ENCODE measurements at places on chromosomes 13 and 19.

- no peak for DNase-seq
These were observed 30.9 kb upstream of the PSG9 start for GRCh38 chr19:43300206-43300605.

GRCh38 chr13:40792284-40793051 is 3.1 kb downstream of the SLC25A15 start:
- DNase-seq = no peak

GRCh38 chr19:18898607-18899408 is 2.9 kb upstream of the CERS1 start:
- DNase-seq = no peak

- DNase-seq = no peak
These were observed 39.3 kb upstream of the UBE2L5 start for GRCh38 chr13:30382836-30383525.

DNA sequence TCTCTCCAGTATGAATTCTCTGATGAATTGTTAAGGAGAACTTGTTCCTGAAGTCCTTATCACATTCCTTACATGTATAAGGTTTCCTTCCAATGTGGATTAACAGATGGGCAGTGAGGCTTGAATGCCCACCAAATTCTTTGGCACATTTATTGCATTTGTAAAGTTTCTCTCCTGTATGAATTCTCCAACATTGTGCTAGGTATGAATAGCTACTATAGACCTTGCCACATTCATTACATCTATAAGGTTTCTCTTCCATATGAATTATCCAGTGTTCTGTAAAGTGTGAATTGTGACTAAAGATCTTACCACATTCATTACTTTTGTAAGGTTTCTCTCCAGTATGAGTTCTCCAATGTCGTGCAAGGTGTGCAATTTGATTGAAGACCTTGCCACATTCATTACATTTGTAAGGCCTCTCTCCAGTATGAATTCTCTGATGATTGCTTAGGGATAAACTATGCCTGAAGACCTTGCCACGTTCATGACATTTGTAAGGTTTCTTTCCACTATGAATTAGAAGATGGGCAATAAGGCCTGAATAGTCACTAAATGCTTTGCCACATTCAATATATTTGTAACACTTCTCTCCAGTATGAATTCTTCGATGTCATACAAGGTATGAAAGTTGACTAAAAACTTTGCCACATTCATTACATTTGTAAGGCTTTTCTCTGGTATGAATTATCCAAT is 20.4 kb downstream of the ZNF578 start:
- DNase-seq = no peak

GRCh38 chr19:8578642-8579265 is 1.5 kb upstream of the MYO1F start:
- peak; percentile 67 for DNase-seq

GRCh38 chr13:29436291-29436690 is 159.2 kb downstream of the SLC7A1 start:
- no peak for DNase-seq

DNA sequence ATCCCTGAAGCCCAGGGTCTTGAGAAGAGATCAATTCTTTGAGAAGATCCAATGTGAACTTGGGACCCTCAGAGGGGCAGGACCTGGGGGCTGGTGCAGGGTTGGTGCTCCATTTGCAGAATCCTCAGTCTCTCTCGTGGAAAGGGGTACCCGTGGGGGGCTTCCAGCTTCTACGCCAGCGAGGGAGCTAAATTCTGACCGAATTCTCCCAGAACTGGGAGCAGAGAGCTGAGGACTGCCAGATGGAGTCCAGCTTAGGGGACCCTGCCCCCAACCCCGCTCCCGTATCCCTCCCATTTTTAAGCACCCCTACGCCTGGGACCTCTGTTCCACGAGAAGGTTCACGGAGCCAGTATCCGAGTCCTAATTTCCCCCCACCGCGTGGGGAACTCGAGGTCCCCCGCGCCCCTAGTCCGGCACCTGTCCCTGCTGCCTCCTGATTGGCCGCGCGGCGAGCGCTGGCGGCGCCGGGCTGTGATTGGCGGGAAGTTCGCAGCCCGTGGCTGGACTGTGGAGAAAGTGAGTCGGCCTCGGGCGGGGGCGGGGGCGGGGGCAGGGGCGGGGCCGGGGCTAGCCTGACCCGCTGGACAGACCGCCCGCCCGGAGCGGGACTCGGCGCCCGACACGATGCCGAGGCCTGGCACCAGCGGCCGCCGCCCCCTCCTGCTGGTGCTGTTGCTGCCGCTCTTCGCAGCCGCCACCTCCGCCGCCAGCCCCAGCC is 4.4 kb upstream of the LTBP4 start:
- DNase-seq = no peak

- no peak for DNase-seq
These were observed 38.4 kb upstream of the VSTM2B start for GRCh38 chr19:29487432-29487831.

DNA sequence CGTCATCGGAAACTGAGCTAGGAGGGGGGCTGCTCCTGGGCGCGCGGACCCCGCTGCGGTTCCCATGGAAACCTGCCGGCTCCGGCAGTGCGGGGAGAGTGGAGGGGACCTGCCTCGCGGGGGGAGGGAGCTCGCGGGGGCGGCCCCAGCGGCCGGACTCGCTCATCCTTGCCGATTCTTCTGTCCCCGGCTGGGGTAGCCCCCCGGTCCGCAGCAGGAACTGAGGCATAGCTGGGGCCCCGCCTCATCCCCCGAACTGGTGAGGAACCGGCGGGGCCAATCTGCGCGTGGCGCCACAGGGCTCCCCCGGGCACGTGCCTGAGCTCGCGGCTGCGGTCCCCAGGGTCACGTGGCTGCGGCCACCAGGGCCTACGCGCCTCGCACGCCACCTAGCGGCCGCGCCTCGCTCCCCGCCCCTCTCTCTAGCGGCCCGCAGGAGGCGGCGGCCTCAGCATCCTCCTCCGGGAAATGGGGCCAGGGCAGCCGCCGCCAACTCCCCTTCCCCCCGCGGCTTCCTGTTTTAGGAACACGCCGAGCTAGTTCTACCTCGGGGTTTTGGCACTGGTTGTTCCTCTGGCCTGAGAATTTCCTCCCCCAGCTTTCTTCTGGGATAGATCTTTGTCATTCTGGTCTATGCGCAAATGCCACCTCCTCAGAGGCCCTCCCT is 1.7 kb upstream of the ELAVL3 start:
- peak; percentile 72 for DNase-seq

GRCh38 chr13:106385654-106386053 is 149.8 kb downstream of the EFNB2 start:
- DNase-seq = no peak

DNA sequence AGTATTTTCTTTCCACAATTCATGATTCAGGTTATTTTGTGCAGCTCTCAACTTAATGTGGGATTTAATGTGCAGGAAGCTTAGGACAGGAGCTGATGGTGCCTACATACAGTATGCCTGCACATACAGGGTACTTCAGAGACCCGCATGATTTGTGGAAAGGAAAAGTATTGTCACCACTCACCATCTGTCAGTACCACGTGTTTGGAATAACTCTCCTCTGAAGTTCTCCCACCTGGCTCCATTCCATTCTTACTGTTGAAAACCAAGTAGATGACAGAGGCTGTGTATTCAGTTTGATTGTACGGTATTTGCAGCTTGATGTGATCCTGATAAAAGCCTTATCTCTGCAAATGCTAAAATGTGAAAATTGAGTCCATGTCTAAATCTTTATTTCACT is 85.7 kb downstream of the ZAR1L start:
- DNase-seq = no peak

DNA sequence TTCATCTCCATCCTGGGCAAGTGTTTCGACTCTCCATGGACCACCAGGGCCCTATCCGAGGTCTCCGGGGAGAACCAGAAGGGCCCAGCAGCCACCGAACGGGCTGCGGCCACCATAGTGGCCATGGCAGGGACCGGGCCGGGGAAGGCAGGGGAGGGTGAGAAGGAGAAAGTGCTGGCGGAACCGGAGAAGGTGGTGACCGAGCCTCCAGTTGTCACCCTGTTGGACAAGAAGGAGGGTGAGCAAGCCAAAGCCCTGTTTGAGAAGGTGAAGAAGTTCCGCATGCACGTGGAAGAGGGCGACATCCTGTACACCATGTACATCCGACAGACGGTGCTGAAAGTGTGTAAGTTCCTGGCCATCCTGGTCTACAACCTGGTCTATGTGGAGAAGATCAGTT is 4.7 kb upstream of the MAP2K7 start:
- DNase-seq = no peak

- DNase-seq = no peak
These were observed 59.5 kb upstream of the CYSLTR2 start for GRCh38 chr13:48594096-48594815.

DNA sequence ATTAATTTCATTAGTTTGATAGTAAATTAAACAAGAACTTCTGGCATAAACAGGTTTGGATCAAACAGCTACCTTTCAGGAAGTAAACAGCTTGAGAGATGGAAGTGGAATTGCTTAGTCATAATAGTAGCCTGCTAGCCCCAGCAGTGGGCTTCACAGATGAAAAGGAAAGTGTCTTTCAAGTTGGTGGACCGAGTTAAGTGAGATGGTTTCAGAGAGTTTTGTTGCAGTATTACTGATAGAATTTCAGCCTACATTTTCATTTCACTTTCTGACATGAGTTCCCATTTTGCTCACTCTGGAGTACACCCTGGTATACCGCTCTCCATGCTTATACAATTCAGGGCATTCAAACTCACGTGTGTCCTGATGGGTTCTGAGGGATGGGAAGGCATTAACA is 2.0 kb upstream of the PTOV1 start:
- no peak for DNase-seq

DNA sequence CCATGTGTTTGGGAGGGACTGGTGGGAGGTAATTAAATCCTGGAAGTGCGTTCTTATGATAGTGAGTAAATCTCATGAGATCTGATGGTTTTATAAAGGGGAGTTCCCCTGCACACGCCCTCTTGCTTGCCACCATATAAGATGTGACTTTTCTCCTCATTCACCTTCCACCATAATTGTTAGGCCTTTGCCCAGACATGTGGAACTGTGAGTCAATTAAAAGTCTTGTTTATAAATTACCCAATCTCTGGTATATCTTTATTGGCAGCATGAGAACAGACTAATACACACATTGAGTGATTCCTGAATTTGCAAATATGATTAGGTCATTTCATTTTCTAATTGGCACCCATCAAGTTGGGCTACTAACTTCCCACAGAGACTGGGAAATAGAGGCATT is 977.2 kb downstream of the SLITRK1 start:
- DNase-seq = no peak

GRCh38 chr19:14890643-14891379 is 4.9 kb upstream of the OR7A17 start:
- no peak for DNase-seq

- DNase-seq = no peak
These were observed 36.2 kb downstream of the SMAD9 start for GRCh38 chr13:36883824-36884223.

DNA sequence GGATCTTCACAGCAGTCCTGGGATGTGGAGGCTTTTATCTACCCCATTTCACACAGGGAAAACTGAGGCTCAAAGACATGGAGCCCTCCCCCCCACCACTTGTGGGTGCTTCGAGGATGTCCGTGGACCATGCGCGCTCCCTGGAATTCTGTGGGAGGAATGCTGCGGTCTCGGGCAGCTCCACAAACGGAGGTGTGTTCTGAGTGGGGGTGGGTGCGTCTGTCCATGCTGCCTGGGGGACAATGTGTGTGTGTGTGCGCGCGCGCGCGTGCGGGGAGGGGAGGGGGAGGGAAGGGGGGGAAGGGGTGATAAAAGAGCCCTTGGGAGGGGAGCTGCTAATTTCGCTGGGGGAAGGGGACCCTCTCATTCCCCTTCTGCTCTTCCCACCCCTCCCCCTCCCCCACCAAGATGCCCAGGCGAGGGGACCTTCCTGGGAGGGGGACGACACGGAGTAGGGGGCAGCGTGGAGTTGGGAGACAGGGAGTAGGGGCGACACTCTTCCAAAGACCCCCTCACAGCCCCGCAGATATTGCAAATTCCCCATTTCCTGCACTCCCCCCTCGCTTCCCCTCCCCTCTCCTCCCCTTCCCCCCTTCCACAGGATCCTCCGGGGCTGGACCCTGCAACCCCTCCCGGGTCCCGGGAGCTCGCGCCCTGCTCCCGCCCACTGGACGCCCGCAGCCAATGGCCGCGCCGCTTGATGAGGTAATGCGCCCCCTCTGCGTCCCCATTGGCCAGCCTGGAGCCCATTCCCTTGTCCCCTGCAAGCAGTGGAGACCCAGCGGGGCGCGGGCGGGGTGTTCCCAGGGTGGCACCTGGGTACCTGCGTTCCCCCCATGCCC is 18.9 kb upstream of the ZNRF4 start:
- DNase-seq = no peak

DNA sequence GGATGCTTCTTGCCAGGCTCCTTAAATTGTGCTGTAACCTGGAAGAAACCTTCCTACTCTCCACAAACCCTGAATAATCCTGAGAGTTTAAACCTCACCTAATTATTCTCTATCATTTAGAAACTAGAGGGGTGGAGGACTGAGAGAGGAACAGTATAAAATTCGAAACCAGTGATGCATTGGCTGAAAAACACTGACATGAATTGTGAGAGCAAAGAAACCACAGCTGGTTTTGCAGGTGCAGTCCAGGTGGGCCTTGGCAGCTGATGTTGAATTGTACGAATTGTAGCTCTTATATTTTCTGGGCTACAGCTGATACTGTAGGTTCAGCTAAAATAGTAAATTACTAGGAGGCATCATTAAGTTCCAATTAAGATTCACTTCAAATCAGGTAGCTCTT is 227.0 kb upstream of the SLITRK5 start:
- no peak for DNase-seq

DNA sequence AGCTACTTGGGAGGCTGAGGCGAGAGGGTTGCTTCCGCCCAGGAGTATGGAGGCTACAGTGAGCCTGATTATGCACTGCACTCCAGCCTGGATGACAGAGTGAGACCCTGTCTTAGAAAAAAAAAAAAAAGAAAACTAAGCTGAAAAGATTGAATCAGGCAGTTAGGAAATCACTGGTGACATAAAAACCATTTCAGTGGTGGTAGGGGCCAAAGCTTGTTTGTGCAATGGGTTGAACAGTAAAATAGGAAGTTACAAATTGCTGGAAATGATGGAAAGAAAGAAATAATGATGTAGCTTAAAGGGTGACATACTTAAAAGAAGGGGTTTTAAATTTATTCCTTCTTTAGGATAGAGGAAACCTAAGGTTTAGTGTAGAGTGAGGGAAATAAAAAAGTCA is 4.8 kb upstream of the OXGR1 start:
- no peak for DNase-seq

- no peak for DNase-seq
These were observed 5.1 kb upstream of the PCDH9 start for GRCh38 chr13:67235265-67235664.

- DNase-seq = no peak
These were observed 77.1 kb downstream of the GNG7 start for GRCh38 chr19:2625434-2625833.
